OCI-M1 (cell line): ENCODE measurements at places on chromosomes 13 and 19.
A peak's percentile ranks its signal among the peaks of the same experiment; 100 is the strongest.

DNA sequence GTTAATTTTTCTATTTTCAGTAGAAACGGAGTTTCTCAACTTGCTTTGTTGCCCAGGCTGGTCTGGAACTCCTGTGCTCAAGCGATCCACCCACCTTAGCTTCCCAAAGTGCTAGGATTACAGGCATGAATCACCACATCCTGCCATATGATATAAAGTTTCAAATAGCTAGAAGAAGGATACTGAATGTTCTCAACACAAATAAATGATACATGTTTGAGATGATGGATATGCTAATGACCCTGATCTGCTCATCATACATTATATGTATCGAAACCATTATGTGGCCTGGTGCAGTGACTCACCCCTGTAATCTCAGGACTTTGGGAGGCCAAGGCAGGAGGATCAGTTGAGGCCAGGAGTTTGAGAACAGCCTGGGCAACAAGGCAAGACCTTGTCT is 11.5 kb downstream of the CIB3 start:
- no peak for DNase-seq

GRCh38 chr19:3320853-3321252 is 45.5 kb upstream of the NFIC start:
- no peak for DNase-seq

- DNase-seq, result peak; percentile 88
Observed at GRCh38 chr19:39671739-39672363, 16.1 kb downstream of the LGALS16 start.

DNA sequence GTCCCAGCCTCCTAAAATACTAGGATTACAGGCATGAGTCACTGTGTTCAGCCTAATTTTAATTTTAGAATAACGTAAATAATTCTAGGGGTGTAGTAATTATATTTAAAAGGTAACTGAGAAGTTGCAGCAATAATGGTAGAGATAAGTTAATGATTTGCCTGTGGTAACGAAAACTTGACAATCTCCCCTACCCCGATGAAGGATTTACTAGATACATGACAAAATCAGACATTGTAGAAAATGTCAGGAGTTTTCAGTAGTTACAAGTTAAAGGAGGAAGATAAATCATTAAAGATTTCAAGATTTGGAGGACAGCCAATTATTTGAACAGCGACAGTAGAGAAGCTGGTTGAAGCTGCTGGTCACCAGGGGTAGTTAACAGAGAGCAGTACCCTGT is 652.2 kb upstream of the PCDH20 start:
- DNase-seq, result no peak

DNA sequence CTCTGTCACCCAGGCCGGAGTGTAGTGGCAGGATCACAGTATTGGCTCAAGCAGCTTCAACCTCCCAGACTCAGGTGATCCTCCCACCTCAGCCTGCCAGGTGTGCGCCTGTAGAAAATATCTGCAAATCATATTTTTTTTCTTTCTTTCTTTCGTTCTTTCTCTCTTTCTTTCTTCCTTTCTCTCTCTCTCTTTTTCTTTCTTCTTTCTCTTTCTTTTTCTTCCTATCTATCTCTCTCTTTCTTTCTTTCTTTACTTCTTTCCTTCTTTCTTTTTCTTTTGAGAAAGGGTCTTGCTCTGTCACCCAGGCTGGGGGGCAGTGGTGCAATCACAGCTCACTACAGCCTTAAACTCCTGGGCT is 16.3 kb upstream of the IGSF23 start:
- DNase-seq, result no peak

DNA sequence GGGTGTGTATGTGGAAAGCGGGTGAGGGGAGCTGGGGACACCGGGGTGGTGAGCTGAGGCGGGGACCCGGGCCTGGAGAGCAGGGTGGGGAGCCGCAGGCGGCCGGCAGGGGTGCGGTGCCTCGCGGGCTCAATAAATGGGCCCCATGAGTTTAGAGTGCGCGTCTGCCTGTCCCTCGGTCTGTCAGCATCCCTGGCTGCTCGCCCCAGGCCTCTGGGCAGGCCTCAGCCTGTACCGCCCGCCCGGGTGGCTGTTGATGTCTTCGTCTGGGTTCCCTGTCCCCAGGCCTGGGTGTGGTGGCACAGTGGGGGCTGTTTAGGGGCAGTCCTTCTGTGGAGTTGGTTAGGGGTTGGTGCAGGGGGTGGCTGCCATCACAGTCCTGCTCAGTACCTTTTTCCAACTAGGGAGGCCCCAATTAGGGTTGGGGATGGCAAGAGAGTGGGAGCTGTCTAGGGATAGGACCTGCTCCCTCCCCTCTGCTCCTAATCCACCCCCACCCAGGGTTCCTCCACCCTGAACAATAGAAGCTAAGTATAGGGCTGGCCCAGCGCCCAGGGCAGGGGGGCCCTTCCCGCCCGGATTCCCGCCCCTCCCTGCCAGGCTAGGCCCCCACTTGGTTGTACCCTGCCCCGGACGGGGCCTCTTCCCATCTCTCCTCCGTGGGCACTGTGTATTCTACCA is 12.2 kb downstream of the CIC start:
- peak; percentile 64 for DNase-seq

DNA sequence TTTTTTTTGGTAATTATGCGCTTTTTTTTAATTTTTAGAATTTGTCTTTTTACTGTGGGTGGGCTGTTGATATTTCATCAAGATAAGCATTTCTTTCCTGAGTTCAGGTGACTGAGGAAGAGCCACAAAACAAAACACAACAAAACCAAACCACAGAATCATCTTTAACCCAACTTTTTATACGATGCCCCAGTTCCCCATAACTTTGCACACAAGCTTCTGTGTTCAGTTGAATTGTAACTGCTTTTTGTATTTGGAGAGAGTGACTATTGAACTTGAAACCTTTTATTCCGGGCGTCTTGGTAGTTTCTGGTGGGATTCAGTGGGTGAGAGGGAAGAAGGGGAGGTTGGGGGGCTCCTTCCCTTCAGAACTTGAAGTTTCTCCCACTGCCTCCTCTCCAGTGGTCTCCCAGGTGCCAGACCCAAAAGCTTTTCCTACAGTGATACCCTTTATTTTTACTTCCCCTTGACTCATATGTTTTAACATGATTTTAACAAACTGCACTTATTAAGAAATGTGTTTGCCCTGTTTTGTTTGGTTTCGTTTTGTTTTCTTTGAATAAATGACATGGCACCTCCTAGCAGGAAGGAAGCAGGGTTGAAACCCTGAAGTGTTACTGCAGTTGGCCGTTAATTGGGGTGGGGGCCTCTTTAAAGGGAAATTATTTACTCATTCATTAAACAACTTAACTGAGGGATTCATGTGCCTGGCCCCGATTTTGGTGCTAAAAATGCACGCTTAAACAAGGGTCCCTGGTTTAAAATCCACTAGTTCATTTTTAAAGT is 2.7 kb upstream of the CCDC97 start:
- peak; percentile 22 for DNase-seq

DNA sequence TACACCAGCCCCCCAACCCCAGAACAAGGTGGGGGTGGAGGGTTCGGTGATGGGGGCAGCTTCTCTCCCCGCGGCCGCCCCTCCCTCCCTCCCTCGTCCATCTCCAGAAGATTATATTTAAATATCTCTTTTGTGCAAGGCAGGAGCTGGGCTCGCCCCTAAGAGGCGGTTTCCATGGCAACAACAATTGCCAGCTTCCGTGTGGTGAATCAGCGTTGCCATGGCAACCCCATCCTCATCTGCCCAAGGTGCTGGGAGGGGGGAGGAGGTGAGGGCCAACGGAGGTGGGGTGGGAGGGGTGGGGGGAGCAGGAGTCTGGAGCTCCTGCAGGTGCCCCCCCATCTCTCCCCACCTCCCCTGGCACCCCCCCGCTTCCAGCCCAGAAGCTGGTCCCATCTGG is 46.4 kb downstream of the CELF5 start:
- DNase-seq, result peak; percentile 54

- DNase-seq, result no peak
Observed at GRCh38 chr13:21834521-21834920, 163.6 kb downstream of the FGF9 start.

DNA sequence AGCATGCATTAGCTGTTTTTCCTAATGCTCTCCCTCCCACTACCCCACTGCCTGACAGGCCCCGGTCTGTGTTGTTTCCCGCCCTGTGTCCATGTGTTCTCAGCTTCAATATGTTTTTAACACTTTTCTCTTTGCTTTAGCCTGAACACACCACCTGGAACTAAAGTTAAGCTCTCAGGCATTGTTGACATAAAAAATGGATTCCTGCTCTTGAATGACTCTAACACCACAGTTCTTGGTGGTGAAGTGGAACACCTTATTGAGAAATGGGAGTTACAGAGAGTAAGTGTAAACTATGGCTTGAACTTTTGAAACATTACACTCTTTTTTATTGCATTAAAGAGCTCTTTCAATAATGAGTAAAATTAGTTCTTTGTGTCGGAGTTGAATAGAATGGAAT is 70.1 kb downstream of the TDRD3 start:
- no peak for DNase-seq

DNA sequence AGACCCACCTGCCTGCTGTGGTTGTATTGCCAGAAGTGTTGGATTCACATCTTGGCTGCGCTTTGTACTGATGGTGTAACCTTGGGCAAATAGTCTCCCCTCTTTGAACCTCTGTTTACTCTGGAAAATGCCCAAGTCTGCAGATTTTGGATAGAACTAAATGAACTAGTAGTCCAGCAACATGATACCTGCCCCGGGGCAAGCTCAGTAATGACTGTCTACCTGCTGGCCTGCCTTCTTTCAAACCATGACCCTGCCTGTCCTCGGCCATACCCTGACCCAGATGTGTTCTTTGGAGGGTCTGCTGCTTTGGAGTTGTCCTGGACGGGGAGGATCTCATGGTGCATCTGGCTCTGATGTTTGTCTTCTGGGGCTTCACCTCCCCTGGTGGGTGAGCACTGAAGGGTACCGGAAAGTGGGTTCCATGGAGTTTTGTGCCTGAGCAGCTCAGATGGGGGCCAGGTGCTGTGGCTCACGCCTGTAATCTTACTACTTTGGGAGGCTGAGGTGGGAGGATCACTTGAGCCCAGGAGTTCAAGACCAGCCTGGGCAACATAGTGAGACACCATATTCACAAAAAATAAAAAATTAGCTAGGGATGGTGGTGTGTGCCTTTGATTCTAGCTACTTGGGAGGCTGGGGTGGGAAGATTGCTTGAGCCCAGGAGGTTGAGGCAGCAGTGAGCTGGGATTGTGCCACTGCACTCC is 59.5 kb downstream of the TNFRSF19 start:
- no peak for DNase-seq

DNA sequence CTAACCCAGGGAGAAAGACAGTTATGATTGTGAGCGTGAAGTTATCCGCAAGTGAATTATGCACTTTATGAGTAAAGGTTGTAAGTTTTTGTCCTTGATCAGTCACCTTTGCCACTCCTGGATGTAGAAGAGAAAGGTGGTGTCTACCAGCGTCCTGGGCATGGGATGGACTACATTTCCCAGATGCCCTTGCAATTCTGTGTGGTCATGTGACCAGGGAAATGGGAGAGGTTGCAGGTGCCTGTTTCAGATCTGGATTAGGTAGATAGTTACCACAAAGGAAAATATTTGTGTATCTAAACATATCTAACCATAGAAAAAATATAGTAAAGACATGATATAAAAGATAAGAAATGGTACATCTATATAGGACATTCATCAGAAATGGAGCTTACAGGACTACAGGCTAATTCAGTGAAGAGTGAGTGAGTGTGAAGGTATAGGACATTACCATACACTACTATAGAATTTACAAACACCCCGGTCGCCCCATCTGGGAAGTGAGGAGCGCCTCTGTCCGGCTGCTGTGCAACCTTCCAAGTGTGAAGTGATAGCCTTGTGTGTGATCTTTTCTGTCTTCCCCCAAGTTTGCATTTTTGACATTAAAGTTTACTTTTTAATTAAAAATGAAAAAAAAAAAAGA is 51.6 kb upstream of the CACNA1A start:
- DNase-seq, result peak; percentile 51

DNA sequence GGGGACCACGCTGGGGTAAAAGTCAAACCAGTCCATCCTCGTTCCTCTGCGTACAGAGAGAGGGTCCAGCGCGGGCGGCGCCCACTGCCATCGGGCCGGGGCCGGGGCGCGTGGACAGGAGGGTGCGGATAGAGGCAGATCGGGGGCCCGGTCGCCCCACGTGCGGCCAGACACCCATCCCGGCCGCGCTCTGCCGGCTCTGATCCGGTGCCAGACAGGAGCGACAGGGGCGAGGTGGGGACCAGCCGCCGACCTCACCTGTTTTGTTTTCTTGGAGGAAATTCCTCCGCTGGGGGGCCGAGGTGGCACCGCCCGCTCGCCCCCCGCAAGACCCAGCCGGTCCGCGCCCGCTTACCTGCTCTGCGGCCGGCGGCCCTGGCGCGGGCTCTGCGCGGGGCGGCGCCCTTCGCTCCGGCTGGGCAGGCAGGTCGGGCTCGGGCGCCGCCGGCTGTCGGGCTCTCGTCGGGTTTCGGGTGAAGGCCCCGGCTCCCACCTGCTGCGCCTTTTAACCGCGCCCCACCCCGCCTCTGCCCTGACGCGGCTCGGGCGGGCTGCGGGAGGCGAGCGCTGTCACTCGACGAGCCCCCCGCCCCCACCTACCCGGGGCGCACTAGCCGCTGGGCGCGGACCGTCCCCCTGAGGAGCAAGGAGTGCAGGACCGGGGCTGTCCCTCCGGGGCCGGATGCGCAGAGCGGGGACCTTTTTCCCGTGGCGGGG is at the start of gene GJB6:
Gene GJB6 (minus strand): TSS at position 481 of the 717 bp plus-strand sequence. CDS start 8,839 bp downstream, outside the sequence.
- DNase-seq, result no peak

- no peak for DNase-seq
Observed at GRCh38 chr19:5130371-5131030, 161.6 kb downstream of the KDM4B start.

DNA sequence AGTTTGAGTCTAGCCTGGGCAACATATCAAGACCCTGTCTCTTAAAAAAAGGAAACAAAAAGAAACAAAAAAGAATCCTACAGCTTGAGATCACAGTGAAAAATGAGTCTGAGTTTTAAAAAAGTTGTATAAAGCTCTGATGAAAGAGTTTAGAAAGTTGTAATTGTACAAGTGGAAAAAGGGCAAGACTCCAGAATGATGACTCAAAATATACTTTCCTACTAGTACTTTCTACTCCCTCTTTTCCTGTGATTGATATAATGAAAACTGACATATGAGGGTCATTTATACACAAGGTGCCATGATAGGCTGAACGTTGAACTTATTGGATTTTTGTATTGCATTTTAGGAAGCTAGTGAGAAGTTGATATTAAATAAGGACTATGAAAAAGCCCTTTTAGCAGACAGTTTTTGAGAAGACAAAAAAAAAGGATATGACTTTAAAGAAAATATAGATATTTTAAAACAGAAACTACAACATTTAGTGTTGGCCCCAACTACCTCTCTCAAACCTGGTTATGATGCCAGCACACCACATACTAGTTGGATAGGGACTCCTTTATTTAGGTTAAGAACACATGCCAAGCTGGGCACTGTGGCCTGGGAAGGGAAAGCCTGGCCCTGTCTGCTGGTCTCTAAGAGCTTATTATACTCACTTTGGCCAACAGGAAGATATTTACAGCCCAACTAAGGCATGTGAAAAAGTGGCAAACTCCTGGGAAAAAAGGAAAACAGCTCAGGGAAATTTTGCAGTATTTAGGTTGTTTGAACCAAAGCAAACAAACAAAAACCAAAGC is 116.6 kb downstream of the KL start:
- no peak for DNase-seq

GRCh38 chr13:67642657-67643056 is 412.5 kb upstream of the PCDH9 start:
- DNase-seq, result peak; percentile 57
